Cardiac fibroblast (primary cell): ENCODE measurements at places on chromosomes 2 and 18.
A peak's percentile ranks its signal among the peaks of the same experiment; 100 is the strongest.

- DNase-seq, result no peak
Observed at GRCh38 chr2:70068119-70068518, 19.2 kb upstream of the PCBP1 start.

DNA sequence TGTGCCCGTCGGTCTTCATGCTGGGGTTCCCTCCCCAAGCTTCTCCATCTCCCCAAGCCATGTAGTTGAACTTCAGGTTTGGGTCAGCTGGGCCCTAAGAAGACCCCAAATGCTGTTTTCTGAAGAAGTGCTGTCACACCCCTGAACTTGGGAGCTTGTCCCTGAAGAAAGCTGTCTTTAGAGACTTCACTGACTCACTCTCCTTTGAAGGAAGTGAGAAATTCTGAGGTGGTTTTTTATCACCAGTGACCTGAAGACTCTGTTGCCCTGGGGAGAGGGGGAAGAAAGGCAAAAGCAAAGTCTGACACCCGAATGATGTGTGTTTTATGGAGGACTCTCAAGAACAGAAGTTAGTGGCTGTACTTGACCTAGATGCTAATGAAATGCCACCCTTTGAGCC, 83.6 kb upstream of the BCL2L11 start:
- no peak for DNase-seq

- DNase-seq, result peak; percentile 24
Observed at GRCh38 chr2:43265001-43265400, 38.6 kb upstream of the ZFP36L2 start.

DNA sequence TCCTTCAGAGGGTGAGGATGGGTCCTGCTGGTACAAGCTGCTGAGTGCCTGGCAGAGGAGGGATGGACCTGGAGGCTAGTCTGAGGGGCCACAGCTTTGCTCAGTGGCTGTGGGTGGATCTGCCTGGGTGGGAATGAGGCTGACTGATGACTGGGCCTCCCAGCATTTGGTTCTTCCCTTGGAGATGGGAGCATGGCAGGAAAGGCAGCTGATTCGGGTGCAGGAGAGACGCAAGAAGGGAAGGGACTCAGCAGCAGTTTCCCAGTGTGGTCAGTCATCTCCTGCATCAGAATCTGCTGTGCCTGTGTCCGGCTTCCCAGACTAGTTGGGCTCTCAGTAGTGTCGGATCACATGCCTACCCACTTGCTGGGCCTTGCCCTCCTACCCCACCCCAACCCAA, 7.3 kb downstream of the WIPF1 start:
- no peak for DNase-seq

DNA sequence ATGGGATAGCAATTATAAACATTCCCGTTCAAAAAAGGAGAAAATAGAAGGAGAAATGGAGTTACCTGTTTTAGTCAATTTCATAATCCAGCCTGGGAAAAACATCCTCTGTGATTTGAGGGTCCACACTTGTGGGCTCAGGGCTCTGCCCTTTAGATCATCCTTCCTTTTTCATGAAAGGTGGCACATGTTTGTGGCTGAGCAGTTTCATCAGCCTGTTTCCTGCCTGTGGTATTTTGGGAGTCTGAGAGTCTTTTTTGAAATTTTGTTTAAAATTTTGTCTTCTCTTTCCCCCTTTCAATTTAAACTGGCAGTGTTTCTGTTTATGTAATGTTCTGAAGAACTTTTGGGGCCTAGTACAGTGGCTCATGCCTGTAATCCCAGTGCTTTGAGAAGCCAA, 84.0 kb downstream of the KIAA1328 start:
- DNase-seq, result no peak

DNA sequence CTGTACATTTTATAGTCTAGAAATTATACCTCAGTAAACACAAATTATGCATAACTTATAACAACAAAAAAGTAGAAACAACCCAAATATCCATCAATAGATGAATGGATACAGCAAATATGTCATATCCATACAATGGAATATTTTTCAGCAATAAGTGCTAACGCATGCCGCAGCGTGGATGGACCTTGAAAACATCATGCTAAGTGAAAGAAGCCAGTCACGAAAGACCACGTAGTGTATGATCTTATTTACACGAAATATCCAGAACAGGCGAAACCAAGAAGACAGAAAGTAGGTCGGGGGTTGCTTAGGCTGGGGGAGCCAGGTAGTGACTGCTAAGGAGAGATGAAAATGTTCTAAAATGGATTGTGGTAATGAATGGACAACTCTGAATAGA, 167.1 kb upstream of the MYCN start:
- DNase-seq, result no peak
